ENCODE measurements at places on chromosomes 1 and 21.

DNA sequence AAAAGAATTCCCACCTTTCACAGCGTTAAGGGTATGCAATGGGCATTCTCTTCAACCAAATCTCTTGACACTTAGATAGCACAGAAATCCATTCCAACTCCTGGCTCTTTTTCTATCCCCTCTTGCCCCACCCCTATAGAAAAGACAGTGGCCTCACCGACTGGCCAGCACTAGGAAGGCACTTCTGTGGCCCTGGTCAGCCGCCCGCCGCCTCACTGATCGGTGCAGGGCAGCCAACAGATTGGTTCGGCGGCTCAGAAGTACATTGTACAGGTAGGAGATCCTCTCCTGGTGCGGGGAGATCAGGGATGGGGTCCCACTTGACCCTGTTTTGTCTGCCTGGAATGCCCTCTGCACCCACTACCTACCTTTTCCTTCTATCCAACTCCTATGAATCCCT is 9.3 kb downstream of the DCST2 start:
- no peak for DNase-seq

GRCh38 chr1:244089561-244089960 is 38.5 kb downstream of the ZBTB18 start:
- DNase-seq: no peak

DNA sequence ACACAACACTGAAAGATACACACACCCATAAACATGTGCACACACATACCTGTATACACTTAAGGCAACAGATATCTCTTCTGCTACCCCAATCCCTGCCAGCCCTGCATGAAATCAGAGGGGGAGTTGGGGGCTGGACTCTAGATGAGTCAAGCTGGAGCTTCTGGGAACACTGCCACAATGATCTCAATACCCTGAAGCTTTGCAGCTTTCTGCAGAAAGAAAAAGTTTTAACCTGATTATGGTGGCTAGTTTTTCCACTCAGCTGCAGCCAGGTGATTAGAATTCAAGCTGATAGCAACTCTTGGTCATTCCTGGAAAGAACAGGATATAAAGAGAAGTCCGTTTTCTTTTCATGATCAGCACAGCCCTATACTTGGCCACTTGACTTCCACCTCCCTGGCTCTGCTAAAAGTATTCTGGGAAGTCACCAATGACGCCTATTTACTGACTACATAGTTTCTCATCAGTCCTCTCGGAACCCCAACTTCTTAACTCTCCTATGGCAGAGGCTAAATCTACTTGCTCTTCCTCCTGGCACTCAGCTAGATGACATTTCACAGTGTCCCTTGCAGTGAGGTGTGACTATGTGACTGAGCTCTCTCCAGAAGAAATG is 20.7 kb upstream of the DNASE2B start:
- DNase-seq: no peak

- DNase-seq: no peak
Observed at GRCh38 chr1:57327336-57327735, 96.5 kb downstream of the DAB1 start.

GRCh38 chr1:239170828-239171227 is 215.5 kb upstream of the CHRM3 start:
- no peak for DNase-seq

DNA sequence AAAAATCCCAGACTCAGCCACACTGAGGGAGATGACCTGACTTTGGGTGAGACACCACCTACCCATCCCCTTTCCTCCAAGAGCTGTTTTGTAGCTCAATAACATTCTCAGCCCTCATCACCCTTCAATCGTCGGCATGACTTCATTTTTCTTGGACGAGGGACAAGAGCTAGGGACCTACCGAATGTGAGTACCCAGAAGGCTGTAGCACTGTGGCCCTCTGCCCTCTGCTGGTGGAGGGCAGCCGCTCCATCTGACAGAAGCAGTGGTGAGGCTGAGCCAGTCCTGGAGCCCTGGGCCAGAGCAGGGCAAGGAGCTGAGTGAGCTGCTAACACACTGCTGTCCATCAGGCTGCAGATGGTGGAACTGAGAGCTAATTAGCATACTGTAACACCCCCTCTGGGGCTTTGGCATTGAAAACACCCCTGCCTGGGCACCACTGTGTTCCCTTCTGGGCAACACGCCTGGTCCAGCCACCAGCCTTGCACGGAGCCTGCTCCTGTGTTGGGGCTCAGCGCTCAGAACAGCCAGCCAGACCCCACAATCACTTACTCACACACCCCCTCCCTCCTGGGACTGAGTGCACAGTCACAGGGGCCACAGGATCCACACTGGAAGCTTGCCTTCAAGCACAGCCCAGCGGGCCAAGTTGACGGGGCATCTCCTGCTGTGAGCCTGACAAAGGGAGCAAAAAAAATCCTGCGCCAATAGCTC is 18.3 kb upstream of the ALPL start:
- peak; percentile 78 for DNase-seq

DNA sequence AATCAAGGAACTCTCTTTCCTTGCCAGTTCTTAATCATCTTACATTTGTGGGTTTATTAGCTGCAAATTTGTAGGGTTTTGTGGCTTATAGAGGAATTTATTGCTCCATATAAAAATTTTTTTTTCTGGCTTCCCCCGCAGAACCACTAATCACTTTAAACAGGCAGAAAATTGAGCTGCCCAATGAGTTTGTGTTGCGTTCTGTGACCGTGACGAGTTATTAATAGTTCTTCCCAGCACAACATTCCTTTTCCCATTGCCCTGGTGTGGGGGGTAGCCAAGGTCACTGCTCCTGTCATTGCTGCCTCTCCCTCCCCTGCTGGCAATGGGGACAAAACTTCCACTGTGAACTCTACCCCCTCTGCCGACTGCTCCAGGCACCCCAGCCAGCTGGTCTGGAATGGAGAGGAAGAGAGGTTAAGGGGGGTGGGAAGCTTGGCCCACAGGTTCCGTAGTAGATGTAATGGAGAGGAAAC is 55.1 kb downstream of the UBE2T start:
- DNase-seq: peak; percentile 19

DNA sequence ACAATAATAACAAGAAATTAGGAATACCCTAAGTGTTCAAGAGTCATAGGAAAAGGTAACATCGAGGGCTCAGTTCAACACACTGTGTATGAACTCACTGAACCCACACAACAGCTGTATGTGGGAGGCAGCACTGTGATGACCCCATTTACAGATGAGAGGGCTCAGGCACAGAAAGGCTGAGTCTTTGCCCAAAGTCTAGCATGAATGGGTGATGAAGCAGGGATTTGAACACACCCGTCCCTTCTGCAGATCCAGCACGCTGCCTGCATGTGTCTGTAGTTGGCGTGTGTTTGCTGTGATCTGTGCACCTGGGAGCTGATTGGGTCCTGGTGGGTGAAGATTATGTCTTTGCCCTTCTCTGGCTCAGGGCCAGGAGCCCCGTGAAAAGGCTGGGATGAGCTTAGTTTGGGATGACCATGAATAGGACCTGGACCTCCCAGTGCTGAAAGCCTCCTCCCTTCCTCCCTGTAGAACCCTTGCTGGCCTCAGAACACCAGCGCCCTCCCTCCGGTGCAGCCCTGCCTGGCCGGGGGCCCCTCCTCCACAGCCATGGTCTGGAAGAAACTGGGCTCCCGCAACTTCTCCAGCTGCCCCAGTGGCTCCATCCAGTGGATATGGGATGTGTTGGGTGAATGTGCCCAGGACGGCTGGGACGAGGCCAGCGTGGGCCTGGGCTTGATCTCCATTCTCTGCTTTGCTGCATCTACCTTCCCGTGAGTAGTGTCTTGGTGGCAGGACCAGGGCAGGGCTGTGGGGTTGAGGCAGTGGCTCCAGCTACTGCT is 5.2 kb downstream of the SLC66A1 start:
- peak; percentile 70 for DNase-seq

DNA sequence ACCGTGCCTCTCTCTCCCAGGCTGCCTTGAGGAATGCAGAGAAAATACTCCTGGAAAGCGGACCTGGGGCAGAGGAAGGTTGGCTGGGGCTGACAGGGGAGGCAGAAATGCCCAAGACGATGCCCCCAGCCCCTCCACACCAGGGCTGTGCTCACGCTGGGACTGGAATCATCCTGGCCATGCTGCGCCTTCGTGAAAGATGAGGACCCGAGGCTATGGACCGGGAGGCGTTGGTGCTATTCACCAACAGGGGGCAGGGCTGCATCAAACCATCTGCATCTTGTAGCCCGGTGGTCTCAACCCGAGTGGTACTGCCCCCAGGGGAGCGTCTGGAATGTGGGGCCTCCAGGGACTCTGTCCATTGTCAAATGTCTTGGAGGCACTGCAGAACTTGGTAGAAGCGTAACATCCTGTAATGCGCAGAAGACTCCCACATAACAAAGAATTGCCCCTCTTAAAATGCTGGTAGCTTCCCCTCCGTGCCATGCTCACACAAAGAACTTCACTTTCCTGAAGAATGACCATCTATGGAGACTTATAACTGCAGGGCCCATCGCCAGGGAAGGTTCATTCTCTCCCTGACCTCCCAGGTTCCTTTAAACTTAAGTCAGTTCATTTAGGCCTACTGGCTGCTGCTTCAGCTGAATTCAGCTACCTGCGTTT is 251.2 kb downstream of the RRAGC start:
- peak; percentile 84 for DNase-seq

GRCh38 chr1:197467881-197468280 is 199.8 kb downstream of the CRB1 start:
- no peak for DNase-seq

DNA sequence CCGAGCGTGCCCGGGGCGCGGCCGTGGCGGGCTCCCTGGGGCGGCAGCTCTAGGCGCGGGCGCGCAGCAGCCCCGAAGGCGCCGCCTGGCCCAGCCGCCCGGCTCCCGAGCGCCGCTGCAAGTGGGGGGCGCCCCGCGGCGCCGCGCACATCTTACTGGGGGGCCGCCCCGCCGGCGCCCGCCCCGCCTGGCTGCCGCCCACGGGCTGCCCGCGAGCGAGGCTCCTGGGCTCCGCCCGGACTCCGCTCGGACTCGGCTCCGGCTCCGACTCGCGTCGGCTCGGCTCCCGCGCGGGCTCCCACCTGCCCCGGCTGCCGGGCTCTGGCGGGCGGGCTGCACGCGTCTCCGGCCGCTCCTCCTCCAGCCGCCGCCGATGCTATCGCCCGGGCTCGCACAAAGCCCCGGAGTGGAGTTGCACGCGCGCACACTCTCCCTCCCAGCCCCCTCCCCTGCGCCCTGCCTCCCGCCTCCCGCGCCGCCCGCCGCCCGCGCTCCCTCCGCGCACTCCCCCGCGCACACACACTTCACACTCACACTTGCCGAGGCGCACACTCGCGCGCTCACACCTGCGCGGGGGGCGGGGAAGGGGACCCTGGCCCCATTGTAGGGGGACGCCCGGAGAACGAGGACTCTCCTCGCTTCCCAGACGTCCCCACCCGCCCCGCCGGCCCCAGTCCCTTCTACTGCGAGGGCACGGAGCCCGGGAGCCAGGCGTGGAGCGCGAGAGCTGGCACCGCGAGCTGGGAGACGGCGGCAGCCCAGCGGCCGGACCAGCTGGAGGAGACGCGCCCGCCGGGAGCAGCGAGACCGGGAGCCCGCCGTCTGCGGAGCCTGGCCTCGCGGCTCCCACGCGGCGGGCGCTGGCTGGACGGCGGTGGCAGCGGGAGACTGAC is at the start of gene GRIK3:
Gene GRIK3, minus strand, starts transcription at position 395 of the 893 bp plus-strand sequence. CDS start 407 bp downstream, outside the sequence.
- DNase-seq: peak; percentile 59

- no peak for DNase-seq
Observed at GRCh38 chr1:78003070-78003746, 1.5 kb upstream of the DNAJB4 start.

DNA sequence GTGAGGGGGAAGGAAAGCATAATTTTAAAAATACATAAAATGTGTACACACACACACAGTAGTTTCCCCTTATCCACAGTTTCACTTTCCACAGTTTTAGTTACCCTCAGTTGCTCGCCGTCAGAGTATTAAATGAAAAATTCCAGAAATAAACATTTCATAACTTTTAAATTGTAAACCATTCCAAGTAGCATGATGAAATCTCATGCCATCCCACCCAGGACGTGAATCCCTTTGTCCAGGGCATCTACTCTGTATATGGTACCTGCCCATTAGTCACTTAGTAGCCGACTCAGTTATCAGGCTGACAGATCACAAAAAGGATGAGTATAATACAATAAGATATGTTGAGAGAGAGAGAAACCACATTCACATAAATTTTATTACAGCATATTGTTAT is 36.2 kb downstream of the EPS15 start:
- no peak for DNase-seq

- no peak for DNase-seq
Observed at GRCh38 chr1:186745531-186746146, 65.4 kb upstream of the PTGS2 start.

DNA sequence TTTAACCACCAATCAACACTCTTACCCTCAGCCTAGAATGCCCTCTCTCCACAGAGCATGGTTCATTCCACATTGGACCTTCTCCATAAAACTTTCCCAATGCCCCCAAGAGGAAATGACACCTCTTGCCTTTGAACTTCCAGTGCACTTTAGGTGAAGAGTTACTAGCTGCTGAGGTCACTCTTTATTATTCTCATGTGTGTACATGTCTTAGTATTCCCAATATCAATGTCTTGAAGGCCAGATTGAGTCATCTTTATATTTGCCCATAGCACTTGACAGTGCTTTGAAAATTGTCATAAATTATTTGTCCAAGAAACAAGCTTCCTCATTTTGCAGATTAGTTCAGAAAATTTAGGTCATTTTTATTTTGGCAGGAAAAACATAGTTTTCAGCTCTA is 8.1 kb upstream of the DNASE2B start:
- no peak for DNase-seq

DNA sequence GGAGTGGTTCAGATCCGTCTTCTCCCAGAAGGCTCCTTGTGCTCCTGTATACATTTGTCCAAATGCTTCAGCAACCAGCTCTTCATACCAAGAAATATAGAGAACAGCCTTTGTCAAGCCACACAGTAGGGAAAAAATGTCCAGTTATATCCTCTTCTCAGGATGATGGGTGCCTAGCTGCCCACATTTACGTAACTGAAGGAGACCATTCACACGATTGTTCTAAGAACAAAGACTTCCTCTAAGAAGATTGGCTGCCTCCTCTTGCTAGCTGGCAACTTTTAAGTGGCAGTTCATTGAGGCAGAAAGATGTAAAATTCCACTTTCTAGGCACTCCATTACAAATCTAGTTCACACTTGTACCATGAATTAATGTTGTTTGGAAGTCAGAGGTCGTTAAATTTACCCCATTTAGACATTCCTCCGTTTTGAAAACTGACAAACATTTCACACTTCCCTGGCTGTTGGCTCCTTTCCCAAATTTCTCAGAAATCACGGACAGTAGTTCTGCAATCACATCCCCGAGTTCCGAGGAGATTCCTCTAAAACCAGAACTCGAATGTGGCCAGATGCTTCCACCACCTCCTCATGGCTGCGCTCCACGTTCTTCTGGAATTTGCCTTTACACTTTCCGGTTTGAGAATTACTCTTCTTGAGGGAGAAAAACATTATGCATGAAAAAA is 45.6 kb upstream of the CSF1 start:
- DNase-seq: no peak

GRCh38 chr1:245458761-245459174 is 304.0 kb downstream of the KIF26B start:
- no peak for DNase-seq

DNA sequence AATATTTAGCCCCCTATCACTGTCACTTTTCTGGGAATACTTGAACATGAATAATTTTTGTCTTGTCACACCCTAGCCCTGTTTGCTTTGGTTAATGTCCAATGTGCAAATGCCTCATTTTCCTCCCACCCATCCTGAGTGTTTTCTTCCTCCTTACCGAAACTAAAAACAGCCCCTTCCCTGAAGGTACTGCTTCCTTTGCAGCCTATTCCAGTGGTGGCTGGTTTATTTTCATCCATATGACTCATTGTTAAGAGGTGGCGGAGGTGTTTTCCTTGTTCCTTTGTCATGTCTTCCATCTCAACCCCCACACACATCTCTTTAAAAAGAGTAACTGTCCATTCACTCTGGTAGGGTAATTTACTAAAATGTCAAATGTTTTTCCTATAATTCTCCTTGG is 40.4 kb downstream of the CD55 start:
- DNase-seq: no peak
